ENCODE measurements at places on chromosomes 5 and 9.

GRCh38 chr9:77980622-77981021, 51.0 kb downstream of the GNAQ start:
- DNase-seq = no peak

- DNase-seq = no peak
Measured at GRCh38 chr9:28747351-28747985, 1174.2 kb upstream of the C9orf72 start.

GRCh38 chr5:144487761-144488160, 317.1 kb downstream of the KCTD16 start:
- no peak for DNase-seq

DNA sequence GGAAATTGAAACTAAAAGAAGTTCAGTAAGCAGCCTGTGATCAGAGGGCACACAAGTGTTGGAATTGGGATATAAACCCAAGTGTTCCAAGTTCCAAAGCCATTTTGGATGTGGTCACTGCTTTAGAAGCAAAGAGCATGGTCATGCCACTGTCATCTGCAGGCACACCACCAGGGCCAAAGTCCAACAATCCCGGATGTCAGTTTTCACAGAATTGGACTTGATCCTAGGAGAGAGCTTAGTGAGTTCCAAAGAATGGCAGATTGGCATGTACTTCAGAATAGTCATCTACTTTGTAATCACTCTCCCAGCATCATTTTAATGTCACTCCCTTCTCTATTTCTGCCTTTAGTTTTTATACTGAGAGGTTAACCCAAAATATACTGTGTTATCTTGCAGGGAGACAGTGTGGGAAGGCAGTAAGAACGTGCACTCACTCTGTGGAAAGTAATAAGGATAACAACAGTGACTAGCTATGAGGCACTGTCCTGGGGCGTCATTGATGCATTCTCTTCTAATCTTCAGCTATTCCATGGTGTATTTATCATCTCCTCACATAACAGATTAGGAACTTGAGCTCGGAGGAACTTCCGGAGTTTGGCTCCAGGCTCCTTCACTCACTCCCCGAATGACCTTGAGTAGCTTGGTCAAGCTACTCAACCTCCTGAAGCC, 388.0 kb downstream of the ACTL7B start:
- no peak for DNase-seq

DNA sequence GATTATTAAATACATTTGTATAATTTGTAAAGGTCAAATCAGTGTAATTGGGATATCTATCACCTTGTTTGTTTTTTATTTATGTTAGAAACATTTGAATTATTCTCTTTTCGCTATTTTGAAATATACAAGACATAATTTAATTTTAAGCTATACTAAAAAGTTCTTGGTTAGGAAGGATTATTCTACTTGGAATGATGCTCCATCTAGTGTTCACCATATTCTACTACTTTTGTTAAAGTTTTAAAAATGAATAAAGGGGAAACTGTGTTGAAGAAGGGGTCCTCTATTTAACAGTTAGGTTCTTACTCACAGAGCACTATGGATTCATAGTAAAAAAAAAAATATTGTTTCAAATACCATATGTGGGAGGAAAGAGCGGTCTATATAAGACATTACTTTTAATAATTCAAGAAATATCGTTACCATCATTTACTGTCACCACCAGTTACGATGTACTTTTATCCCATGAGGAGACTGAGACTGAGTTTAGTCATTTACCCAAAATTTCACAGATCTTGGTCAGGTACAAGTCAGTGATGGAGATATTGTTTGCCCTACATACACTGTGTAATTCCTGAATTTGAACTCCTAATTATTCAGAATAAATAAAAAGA, 6.3 kb upstream of the STOM start:
- DNase-seq = no peak

GRCh38 chr9:117677572-117677971, 26.6 kb upstream of the TLR4 start:
- DNase-seq = no peak

DNA sequence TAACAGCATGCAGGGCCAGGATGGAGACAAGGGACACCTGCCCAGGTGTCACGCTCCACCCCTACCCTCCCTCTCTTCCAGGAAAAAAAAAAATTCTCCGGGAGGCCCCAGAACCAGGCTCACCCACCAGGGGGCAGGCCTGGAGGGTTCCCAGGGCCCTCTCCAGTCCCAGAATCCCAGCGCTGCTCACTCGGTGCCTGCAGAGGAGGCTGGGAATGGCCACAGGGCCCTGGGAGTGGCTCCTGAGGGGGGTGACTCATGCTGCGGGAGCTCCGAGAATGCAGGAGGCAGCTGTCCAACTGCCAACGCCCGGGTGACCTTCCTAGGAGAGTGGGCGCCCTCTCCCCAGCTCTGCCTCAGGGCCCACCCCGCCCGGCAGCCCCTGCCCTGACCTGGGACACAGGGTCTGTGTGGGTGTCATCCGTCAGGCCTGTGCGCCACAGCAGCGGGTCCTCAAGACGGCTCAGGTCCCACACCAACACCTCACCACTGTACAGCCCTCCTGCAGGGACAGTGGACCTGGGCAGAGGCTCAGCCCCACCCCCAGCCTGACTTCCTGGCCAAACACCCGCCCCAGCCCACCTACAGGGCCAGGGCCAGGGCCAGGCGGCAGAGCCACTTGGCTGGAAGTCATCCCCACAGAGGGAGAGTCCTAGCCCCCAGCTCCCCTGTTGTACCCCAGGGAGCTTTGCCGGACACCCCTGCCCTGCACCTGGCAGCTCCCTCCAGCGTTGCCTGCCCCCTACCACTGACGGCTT, 21.2 kb downstream of the DYNC2I2 start:
- DNase-seq = peak; percentile 95

DNA sequence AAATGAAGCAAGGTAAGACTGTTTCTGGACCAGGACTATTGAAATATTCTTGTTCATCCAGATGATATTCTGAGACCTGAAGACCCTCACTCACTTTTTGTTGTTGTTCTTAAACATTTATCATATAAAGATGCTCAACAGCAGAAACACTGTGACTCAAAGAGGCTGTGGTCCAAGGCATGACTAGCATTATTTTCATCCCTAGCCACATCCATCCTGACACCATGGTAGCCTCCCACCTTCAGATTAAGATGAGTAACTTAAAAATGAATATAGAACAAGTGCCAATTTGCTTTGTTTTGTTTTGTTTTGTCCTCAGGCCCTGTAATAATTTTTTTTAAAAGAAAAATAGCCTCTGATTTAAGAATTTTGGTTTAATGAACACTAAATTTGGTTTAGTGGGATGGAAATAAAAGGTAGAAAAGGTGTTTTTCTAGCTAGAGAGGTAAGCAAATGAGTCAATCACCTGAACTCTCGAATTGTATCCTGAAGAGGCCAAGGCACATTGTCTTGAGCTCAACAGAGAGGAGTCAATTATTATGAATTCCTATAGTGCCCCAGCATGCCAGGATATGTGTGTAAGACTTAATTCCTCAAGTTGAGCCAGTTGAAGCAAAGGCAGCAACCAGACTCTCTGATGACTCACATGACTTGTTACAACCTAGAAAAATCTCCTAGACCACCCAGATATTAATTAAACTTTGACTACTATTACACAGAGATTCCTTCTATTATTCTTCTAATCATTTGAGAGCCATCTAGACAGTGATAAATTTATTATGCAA, 380.1 kb upstream of the TUSC1 start:
- DNase-seq = no peak

- peak; percentile 90 for DNase-seq
Measured at GRCh38 chr5:124628721-124629596, 117.5 kb downstream of the ZNF608 start.

- DNase-seq = no peak
Measured at GRCh38 chr5:95827892-95828246, 5.3 kb upstream of the GLRX start.

DNA sequence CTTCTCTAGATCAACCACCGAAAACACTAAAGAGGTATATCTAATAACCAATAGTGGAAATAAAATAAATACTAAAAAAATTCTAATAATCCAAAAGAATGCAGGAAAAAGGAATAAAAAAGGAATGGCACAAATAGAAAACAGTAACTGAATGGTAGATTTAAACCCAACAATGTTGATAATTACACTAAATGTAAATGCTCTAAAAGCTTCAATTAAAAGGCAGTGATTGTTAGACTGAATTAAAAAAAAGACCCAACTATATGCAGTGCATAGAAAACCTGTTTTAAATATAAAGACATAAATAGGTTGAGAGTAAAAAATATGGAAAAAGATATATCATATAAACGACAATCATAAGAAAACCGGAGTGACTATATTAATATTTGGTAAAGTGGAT, 9.2 kb upstream of the ZBTB5 start:
- DNase-seq = no peak

GRCh38 chr9:123208626-123209174, 59.7 kb downstream of the STRBP start:
- no peak for DNase-seq

DNA sequence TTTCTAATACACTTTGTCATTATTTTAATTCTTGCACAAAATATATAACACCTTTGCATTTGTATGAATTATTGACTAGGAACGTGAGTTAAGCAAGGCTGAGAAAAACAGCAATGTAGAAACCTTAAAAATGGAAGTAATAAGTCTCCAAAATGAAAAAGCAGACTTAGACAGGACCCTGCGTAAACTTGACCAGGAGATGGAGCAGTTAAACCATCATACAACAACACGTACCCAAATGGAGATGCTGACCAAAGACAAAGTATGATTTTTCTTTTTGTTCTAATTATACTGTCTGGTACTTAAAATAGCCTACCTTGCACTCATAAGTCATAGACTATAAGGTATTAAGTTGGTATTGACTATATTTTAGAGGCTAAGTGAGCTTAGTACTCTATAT, 34.4 kb downstream of the RAD50 start:
- no peak for DNase-seq

- no peak for DNase-seq
Measured at GRCh38 chr5:116242343-116242742, 157.5 kb downstream of the COMMD10 start.

DNA sequence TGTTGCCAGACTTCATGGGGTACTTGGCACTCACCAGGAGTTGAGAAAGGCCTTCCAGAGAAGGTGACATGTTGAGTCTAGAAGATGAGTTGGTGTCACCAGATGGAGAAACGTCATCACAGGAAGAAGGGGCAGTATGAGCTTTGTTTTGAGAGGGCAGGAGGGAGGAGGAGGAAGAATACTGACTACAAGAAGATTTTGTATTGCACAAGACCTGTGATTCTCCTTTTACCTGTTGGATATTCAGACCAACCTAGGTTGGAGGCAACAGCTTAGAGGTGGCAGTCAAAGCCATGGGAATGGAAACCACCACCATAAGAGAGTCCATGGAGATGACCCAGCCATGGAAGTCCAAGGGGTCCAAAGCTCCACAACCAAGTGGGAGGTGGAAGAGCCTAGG, 154.2 kb downstream of the TSSK1B start:
- no peak for DNase-seq

- no peak for DNase-seq
Measured at GRCh38 chr5:140130949-140131733, 5.4 kb downstream of the IGIP start.

GRCh38 chr9:68704814-68705530, at the start of gene PIP5K1B:
PIP5K1B (plus strand) TSS chr9:68705240; CDS start chr9:68822615, 117,375 bp downstream.
- no peak for DNase-seq

DNA sequence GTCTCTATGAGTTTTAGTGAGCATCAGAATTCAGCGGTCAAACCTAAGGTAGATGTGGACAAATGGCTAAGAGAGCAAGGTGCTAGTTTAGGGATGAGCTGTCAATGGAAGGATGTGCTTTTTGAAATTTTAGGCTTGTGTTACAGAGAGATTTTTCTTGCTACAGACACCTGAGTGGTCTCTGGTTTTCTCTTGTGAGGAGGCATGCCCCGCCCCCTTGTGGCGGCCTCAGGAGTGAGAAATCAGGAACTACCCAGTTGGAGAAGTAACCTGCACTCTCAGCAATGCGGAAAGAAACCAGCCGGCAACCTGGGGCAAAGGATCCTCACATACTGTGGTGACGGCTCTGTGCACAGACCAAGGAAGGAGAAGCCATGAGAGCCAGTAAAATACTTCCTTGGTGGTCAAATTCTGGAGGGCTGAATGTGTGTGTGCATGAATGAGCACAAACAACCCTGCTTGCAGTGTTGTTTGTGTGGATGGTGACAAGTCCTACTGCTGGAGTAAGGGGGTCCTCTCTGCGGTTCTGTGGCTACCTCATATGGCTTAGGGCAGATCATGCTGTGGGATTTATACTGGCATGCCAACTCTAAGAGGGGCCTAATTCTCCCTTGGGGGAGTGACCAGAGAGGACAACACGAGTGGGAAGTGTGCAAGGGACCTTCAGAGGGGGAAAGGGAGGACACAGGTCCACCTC, 16.7 kb upstream of the HSD17B4 start:
- no peak for DNase-seq

- DNase-seq = no peak
Measured at GRCh38 chr9:108245901-108246300, 609.9 kb downstream of the ACTL7B start.

DNA sequence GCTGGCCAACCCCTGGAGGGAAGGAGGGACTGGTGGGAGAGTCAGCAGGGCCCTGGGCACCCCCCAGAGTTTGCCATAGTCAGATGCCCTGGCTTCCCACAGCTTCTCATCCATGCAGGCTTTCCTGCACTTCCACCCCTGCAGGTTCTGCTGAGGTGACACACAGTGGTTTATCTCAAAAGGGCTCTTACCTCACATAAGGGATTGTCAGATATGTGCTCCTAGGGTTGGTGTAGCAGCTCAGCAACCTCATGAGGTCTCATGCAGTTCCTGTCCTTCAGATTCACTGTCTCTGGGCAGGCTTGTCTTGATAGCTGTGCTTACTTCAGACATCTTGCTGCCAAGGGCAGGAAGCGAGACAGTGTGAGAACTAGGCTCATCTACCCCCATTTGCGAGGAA, 143.4 kb downstream of the KDM4C start:
- no peak for DNase-seq

DNA sequence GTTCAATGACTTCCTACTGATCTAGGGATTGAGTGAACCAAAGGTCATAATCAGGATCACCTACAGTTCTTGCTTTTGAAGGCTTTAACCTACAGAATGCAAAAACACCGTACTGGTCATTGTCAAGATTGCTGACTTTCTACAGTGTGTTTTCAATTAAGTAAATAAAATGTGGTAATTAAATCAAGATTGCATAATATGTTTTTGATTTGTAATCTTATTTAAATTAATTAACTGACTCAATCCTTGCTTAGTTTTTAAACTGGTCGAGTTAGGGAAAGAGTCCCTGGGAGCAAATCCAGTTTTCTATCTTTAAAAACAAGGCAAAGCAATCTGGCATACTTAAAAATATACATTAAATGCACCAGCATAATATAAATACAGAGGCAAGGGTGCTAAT, 125.9 kb downstream of the NFIB start:
- no peak for DNase-seq

DNA sequence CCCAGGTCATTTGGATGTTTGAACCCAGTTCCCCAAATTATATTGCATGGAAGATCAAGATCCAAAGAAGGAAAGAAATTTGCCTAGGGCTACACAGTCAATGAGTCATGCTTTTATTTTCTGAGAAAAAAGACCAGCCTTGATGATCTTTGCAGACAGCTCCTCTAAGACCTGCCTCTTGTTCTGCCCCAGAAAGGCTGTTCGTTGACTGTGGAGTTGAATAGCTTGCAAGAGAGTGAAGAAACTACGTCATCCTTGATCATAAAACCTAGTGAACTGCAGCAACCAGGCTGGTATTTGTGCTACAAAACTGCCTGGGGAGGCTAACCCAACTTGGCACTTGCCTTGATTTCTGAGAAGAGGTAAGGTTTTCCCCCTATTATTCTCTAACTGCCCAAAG, 263.9 kb downstream of the PAPPA start:
- DNase-seq = no peak

GRCh38 chr5:149852641-149853330, 91.8 kb downstream of the PDE6A start:
- peak; percentile 17 for DNase-seq

- DNase-seq = no peak
Measured at GRCh38 chr9:89611425-89611824, 6.6 kb downstream of the GADD45G start.

All from T1000 (cell line).